ENCODE measurements at places on chromosomes 5 and 9.
A peak's percentile ranks its signal among the peaks of the same experiment; 100 is the strongest.

GRCh38 chr9:75912951-75913350 is 22.5 kb downstream of the PCSK5 start:
- no peak for DNase-seq

DNA sequence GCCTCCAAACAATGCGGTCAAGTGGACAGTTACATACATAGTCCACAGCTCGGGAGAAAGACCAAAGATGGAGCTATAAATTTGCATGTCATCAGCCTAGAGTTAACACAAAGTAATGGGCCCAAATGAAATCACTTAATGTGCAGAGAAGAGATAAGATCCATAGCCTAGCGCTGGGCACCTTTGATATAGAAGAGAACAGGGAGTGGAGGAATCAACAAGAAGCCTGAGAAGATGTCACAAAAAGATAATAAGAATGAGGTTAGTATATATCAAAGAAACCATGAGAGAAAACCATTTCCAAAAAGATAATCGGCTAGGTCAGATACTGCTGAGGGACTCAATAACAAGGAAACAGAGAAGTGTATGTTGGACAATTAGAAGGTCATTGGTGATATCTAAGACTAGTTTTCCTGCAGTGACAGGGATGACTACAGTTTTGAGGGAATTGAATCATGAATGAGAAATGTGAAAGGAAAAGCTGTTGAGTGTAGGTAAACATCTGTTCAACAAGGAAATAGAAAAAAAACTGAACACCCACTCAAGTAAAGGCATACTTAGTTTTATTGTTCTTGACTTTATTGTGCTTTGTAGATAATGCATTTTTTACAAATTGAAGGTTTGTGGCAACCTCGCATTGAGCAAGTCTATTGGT is 68.7 kb upstream of the CDH6 start:
- no peak for DNase-seq

DNA sequence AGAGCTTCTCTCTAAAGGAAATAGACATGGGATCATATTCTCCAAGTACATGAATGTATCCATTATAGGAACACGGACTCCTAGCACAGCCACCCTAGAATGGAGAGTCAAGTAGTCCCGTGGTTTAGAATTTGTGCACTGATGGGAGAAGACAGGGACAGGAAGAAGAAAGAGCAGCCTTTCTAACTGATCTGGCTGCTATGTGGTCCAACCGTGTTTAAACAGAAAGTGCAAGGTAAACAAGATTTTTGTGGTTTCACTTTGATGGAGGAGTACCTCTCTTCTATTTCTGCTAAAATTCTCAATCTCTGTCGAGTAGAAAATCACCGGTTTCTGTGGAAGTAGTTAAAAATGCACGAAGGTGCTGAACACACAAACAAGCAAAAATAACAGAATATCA is 171.3 kb downstream of the ST8SIA4 start:
- no peak for DNase-seq

GRCh38 chr5:7991125-7991821 is 122.3 kb downstream of the MTRR start:
- no peak for DNase-seq

DNA sequence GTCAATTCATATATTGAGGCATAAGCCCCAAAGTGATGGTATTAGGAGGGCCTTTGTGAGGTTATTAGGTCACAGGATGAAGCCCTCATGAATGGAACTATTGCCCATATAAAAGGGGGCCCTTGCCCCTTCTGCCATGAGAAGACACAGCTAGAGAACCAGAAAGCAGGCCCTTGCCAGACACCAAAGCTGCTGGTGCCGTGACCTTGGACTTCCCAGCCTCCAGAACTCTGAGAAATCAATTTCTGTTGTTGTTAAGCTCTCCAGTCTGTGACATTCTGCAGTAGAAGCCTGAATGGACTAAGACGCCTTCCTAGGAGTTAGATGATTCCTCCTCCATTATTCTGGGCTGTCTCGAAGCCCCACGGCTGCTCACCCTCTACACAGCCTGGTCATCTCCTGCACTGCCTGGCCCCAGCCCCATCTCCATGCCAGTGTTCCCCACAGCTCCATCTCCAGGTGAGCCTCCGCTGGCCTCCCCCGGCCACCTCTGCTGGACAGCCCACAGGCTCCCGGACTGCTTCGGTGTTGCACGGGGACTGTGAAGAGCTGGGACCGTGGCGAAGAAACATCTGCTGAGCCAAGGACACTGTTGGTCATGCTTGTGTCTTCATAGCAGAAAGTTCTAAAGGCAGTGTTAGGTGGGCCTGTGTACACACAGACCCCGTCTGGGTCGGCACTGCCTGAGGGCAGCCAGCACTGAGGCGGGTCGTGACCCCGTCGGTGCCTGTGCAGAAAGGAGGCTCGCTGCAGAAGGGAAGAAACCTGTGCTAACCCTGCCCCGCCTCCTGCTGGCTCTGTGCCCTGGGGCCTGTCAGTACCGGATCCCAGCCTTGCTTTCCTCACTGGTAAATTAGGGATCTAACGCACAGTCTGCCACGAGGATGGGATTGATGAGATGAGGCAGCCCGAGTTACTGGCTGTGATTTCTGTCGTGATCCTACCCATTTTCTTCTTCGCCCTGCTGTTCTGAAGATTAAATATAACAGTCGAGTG is 55.1 kb upstream of the CNOT6 start:
- peak; percentile 40 for DNase-seq

DNA sequence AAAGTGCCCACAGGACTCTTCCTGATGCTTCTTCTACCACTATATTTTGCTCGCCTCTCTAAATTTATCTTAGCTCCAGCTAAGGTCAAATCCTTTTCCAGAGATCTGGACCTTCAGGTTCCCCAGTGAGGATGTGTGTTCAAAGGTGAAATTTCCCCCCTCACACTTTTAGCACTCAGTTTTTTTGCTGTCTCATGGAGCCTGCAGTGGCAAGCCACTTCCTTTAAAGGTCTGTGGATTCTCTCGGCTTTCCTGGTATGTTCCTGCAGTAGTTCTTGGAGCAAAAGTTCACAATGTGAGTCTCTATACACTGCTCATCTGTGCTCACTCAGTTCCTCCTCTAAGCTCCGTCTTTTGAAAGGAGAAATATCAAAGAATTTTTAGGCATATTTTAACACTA is 181.4 kb downstream of the LURAP1L start:
- no peak for DNase-seq

- DNase-seq: no peak
Measured at GRCh38 chr9:79390077-79390698, 181.6 kb upstream of the TLE4 start.

GRCh38 chr5:17330386-17330785 is 113.0 kb downstream of the BASP1 start:
- no peak for DNase-seq

GRCh38 chr5:173902743-173903142 is 14.6 kb downstream of the CPEB4 start:
- DNase-seq: no peak

DNA sequence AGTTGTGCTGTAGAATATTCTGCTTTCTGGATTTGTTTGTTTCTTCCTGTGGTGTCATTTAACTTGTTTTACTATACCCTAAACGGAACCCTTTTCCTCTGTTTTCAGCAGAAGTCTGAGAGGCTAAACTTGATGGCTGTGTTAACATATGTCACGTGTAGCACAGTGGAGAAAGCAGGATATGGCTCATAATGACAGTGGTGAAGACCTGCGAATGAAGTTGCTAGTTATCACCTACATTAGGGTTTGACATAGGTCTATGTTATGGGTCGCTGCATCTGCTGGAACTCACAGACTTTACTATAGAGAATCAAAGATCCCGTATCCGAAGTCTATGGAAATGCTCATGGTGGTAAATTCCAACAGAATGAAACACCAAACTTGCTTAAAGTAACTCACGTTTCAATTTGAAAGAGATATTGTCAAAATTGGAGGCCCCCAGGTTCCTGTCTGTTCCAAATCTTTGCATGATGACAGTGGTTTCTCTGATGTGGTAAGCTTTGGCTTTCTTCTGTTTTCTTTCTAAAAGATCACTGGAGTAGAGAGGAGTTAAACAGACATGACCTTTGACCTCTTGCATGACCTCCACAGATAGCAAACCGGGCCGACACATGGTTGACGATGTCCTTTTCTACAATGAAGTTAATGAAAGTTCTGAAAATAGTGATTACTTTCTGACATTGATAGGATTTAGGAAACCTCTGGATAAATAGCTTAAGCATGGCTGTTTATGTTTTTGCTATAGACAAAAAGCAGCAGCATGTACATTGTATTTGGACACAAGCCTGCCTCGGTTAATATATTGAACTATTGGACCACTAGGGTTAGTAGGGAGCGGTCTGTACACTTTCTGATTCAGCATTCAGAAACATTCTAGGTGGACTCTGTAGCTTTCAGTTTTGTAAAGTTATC is 3.1 kb upstream of the CATSPER3 start:
- DNase-seq: no peak

DNA sequence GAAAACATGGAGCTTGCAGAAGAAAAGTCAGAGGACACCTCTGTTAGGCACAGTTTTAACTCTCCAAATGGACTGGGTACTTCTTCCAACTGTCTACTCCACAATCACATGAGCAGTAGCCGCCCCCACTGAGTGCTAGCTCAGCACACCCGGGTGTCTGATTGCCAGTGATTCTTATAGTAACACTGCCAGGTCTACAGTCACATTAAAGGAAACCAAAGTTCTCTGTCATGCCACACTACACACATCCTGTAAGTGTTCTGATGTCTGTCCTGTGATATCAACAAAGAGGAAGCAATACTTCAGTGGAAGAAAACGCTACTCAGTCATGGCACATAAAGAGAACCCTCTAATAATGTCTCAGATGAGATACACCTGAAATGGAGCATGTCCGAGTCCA is at the start of gene HAVCR2:
TSS of gene HAVCR2 (minus strand) at position 69 of the 400 bp plus-strand sequence. CDS start at position 8, 61 bp downstream.
- DNase-seq: no peak

GRCh38 chr9:75483636-75484035 is 395.3 kb downstream of the OSTF1 start:
- DNase-seq: no peak

DNA sequence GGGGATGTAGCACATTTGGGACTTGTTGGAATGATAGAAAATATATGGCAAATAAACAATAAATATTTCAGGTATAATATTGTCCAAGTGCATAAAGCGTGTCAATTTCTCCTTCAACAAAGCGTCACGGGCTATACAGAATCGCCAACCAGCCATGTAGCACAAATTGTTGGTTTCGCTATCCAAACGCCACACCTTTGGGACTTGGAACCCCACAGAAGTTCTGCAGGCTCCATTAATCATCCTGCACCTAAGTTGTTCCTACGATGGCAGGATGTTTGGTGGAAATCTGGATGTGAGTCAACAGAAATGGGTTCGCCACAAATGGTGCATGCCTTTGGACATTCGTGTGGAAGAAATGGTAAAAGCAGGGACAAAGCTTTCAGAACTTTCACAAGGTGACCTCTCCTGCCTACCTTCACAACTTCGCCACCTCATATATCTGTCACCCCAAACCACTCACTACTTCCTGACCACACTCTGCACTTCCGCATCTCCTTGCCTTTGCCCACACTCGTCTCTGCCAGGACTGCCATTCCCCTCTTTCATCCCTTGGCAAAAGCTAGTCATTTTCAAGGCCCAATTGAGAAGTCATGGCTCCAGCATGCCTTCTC is 95.7 kb downstream of the LHFPL2 start:
- peak; percentile 7 for DNase-seq

DNA sequence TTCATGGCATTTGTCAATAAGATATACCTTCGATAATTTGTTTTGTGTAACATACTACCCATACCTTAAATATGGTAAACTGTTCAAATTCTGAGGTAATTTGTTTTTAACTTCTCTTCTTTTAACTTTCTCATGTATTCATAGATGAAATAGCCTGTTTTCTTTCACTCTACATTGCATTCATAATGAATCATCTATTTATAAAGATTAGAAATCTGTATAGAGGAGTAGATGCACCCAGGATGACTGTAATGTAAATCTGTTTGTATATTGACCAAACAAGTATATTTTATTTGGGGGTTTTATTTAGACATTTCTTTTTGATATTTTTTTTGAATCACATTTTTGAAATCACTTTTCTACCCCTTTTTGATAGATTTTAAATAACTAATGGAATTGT is 144.6 kb downstream of the CD180 start:
- DNase-seq: no peak

GRCh38 chr9:108108280-108108851 is 618.8 kb upstream of the KLF4 start:
- DNase-seq: no peak

GRCh38 chr5:74127381-74128320 is 501.7 kb downstream of the ARHGEF28 start:
- no peak for DNase-seq

DNA sequence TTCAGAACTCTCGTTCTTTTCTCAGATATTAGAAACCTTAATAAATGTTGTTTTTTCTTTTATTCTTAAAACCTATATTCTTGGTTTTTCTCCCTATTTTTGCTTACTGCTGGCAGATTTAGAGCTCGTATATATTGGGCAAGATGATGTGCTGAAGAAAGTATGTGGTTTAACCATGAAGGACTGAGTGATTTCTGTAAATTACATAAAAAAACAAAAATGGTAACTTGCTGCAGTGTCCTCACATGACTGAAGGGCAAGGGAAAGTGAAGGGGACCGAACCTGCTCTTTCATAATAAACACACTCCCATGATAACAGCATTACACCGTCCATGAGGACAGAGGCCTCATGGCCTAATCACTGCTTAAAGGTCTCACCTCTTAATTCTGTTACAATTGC is 393.8 kb upstream of the ZNF608 start:
- no peak for DNase-seq
